ENCODE measurements at places on chromosomes 5 and 9.
A peak's percentile ranks its signal among the peaks of the same experiment; 100 is the strongest.

DNA sequence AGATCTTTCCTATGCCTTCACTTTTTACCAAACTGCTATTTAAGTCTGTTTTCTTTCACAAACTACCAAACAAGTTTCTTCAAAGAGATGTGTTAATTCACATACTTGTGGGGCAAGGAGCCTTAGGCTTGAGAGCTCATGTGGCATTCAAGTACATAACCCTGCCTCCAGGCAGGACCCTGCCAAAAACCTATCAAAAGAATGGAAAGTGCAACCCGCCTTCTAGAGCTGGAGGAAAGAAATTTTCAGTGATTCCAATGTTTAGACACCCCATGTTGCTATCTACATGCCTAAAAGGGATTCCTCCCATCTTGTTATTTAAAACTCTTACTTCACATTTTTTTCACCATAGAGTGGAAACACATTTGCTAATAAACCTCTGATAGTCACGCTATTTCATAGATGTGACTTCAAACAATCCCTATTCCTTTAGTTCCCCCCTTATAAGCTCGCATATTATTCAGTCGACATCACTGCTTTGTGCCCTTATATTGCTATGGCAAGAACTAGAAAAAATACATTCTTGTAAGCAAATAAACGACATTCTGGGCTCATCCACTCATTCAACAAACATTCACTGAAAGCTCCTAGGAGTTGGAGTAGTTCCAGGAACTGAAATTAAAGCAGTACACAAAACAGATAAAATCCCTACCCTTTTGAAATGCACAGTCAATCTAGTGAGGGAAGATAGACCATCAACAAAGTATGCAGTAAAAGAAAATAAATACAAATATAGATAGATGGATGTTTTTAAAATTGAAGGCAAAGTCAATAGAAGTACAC lies 518.1 kb downstream of the ELAVL2 start:
- DNase-seq = no peak

DNA sequence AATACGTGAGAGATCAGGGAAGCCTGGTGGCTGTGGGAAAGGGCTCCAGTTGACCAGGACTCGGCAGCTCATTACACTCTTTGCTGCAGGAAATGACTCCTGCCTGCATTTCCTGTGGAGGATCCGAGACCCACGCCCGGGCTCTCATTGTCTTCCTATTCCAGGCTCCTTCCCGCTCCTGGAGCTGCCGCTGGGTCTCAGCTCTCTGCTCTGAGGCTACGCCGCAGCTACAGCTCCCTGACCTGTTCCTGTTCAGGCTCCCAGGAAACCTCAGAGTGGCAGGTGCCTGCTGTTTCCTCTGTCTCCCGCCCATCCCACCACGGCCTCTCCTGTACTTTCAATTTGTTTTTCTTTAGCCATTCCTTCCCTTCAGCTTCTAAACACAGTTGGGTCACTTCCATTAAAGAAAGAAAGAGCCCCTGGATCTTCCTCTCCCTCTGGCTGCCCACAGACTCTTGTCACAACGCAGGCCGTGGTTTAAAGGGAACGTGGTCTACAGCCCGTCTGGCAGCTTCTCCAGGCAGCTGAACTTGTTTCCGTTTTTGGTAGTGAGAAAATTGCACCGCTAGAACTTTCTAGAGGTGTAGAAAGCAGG lies 71.5 kb downstream of the IL6ST start:
- peak; percentile 27 for DNase-seq

- no peak for DNase-seq
Observed at GRCh38 chr9:72278959-72279358, 86.0 kb downstream of the ZFAND5 start.

GRCh38 chr9:93218671-93219420 lies 34.9 kb downstream of the WNK2 start:
- no peak for DNase-seq

GRCh38 chr9:92402826-92403745 lies 1.3 kb downstream of the OGN start:
- no peak for DNase-seq

- DNase-seq = no peak
Observed at GRCh38 chr5:6517510-6517909, 68.9 kb downstream of the UBE2QL1 start.

DNA sequence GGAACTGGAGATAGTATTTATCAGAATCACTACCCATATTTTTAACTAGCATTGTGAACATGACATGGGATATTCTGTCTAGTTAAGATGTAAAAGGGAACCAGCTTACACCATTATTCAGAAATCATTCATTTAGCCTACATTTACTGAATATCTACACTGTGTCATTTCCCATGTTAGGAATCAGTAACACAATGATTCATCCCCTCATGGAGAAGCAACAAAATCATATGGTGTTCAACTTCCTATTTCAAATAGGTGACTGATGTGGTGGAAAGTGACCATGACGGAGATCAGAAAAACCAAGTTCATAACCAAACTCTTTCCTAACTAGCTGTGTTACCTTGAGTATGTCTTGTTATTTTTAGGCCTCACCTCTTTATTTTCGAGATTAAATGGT lies 550.0 kb upstream of the TUSC1 start:
- DNase-seq = no peak

- peak; percentile 19 for DNase-seq
Observed at GRCh38 chr5:179166886-179167841, 107.0 kb downstream of the ZNF354C start.

GRCh38 chr9:85452841-85453240 lies 288.9 kb downstream of the AGTPBP1 start:
- no peak for DNase-seq

DNA sequence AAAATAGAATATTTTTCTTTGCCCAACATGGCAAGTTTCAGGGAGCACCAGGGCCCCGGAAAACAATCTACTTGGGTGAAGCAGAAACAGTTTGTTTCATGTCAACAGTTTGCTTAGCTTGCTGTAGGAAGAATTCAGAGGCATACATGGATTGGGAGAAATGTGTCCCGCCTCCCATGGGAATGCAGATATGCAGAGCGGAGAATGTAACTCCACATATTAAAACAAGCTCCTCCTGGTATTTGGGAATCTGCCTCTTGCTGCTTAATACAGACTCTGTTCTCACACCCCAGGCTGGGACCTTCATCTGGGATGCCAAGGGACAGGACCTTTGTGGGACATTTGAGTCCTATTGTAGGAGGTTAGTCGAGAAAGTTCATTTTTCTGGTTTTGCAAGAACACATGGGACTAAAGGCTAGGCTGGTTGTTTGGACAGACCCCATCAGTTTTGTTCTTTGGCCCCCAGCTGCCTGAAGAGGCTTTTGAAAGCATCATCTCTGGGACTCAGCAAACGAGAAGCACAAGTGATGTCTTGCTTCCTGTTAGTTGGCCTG lies 220.5 kb upstream of the ADRA1B start:
- DNase-seq = no peak

DNA sequence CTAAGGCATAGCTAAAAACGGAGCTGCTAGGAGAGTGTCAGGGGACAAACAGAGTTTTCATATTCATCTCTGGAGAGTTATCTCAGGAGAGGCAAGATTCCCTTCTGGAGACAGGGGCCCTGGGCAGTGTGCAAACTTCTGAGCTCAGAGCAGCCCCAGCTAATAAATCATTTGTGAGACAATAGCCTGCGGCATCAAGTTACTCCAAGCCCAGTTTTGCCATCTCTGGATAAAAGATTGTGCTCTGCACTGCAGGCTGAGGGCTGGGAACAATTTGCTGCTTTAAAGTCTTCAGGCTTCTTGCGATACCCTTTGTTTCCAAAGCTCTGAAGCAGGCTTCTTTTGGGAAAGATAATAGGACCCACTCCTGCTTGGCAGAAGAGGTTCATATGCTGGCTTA lies 164.3 kb upstream of the BRINP1 start:
- DNase-seq = no peak

DNA sequence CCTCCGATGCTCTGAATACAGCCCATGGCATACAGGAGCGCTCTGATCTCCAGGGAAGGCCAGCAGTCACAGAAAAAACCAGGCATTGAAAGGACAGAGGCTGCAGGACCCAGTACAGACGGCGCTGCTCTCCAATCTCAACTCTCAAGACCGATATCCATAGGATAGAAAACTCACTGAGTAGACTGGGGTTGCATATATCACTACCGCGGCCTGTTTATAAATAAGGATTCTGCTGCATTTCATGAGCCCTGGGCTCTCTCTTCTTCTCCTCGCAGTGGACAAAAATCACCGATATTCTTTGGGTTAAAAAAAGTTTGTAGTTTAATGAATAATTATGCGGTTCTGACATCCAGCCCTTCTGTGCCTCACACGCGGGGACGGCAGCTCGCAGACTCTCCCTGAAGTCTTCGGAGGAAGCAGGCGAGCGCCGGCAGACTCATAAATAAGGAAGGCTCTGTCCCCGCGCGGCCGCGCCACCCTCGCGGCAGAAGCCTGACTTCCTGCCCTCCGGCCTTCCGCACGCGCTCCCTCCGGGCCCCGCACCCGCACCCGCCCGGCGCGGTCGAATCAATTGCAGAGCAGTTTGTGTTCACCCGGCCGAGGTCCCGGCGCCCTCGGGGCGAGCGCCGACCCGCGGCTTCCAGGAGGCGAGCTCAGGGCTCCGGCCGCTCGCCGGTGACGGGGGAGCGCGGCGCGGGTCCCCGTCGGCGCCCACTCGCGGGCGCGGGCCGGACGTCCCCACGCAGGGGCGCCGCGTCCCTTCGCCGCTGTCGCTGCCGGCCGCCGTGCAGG lies at the start of gene FAM78A:
Gene FAM78A (minus strand): TSS at position 417 of the 795 bp plus-strand sequence. CDS start 331 bp downstream, at position 86.
- peak; percentile 13 for DNase-seq

DNA sequence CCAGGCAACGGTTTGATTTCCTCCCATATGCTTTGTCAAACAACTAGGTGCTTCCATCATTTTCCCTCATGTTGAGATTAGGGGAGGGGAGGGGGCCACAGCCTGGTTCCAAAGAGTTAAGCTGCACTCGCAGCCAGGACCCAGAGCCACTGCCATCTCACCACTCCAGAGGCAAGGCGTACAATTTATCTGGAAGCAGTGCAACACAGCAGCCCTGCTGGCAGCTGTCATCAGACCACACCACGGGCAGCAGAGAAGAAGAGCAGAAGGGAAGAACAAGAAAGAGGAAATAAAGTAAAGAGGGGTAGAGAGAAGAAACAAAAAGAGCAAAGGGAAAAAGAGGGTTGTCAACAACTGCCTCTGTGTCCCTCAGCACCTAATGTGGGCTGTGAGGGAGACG lies 38.9 kb downstream of the MED27 start:
- DNase-seq = no peak

DNA sequence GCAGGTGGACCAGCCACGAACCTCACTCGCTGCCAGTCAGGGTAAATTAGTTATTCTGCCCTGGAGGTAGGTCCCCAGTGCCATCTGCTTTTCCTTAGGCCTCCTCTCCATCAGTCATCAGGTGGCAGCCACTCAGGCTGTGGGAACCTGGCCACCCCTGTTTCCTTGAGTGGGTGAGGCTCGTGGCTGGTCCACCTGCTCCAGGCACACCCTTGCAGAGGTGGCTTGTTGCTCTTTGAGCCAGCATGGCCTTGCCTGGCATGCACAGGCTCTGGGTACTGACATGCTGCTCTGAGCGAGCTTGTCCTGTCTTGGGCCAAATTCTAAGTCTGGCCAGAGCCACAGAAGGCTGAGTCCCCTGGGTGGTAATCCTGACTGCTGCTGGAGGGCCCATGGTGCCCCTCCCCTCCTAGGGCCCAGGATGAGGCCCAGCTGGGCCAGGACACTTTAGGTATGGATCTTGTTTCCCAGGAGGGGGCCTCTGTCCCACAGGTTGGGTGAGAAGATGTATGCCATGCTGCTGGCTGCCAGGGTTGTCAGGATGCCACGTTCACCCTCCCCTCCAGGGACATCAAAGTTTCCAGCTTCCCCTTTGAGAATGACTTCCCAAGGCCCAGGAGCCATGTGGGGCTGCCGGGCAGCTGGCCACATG lies 17.0 kb upstream of the ZNF484 start:
- DNase-seq = no peak
